ENCODE measurements at places on chromosomes 12 and 14.

GRCh38 chr14:57846596-57846995 is 19.3 kb downstream of the SLC35F4 start:
- no peak for DNase-seq

GRCh38 chr14:68702135-68702534 is 90.7 kb downstream of the ZFP36L1 start:
- DNase-seq = no peak

DNA sequence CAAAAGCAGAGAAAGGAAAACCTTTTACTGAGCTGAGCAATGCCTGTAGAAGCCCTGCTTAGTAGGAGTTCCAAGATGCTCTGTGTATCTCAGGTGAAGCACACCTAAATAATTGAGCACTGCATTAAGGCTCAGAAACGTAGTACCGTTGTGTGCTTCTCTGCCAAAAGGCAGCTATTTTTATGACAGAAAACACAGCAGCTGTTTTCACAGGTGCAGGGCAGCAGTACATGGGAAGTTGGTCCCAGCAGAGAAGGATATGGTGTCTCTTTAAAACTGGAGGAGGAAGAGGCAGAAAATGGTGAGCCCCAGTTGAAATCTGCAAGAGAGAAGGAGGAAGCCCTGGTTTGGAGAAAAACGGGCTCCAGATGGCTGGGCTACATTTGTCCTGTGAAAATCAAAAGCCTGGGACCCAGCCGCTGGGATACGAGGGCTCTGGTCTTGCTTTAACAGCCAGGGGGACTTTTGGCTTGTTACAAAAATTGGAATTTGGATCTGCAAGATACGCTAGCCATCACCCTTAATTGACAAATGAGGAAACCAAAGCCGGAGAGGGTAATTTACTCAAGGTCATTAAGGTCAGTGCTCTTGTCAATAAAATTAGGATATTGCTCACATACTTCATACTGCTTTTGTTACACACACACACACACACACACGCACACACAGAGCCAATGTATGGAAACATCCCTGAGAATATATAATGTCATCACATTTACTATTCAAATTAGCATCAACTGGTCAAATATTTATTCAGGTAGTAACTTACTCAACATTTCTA is 27.3 kb downstream of the SPRING1 start:
- DNase-seq = no peak

- DNase-seq = no peak
Observed at GRCh38 chr14:80901822-80902221, 39.7 kb downstream of the CEP128 start.

GRCh38 chr14:51780741-51781140 is 79.7 kb upstream of the GNG2 start:
- no peak for DNase-seq

DNA sequence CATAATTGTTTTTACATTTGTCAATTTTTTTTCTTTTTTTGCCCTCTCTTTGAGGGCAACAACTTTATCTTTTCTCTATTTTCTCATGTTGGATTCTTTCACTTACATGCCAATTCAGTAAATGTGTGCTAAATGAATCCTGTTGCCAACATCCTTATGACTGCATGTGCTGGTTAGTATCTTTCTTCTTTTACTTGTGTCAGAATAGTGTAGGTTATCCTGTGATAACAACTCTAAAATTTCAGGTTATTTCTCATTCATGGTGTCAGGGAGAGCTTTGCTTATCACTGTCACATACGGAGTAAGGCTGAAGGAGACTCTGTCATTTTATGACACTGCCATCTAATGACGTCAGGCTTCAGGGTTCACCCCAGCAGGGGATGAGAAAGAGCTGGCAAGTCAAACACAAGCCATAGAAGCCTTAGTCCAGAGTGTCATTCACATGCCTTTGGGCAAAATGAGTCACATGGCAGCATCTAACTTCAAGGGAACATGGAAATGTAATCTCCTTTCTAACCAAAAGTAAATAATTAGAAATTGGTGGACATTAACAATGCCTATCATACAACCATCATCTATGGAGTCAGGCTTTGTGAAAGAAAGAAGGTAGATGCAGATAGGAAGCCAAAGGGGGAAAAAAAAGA is 242.5 kb upstream of the ATP2B1 start:
- DNase-seq = no peak

DNA sequence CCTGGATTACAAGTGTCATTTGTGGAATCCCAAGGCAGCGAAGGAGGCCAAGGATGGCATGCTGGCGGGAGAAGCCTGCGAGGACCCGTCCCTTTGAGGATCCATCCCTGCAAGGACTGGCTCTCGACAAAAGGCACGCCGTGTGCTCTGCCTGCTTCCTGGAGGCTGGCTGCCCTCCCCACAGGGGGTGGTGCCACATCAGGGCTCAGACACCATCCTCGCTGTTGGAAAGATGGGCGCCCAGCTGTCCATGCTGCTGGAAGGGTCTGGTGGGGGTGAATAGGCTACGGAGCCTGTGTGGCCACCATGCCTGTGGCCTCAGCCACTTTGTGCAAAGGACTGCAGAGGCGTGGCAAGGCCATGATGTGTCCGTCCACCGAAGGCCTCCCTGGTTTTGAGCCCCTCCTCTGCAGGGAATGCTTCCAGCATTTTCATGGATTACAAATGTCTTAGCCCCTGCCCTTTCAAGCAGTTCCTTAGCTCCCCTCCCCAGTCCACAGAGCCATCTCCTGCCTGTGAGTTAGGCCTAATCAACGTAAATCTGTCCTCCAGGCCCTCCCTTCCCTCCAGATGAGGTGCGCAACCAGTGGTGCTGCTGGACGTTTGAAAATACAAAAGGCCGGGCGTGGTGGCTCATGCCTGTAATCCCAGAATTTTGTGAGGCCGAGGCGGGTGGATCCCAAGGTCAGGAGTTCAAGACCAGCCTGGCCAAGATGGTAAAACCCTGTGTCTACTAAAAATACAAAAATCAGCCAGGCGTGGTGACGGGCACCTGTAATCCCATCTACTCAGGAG is 22.1 kb downstream of the ZBTB42 start:
- no peak for DNase-seq

DNA sequence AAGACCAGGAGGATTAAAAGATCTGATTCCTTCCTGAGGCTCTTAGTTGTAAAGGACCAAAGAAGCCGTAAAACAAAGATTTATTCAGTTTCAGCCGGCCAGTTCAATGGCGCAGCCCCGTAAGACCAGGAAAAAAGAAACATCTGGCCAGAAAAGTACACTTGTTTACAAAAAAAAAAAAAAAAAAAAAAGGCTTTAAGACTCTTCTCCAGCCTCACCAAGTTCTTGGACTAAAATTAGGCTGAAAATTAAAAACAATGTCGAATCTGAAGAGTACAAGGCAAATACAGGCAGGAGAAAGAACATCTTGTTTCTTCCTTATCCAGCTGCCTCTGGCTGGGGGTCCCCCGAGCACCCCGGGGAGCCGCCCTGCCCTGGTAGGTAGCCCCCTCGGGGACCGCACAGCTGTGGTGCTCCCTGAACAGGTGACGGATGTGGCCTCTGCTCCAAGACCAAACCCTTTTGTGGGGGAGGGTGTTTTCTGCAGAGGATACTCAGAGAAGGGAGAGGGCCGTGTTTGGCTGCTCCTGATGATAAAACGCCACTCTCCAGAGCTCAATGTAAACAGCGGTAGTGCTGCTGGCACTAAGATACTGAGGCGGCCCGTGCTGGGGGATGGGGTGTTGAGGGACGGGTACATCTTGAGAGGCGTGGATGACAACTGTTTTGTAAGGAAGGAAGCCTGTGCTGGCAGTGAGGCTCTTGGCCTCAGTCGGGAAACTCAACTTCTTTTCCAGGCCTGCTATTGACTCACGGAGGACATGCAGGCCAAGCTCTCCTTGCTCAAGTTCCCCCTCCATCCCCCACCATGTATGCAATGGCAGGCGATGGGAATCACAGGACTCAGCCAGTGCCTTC is 201.0 kb upstream of the DIO3 start:
- no peak for DNase-seq

DNA sequence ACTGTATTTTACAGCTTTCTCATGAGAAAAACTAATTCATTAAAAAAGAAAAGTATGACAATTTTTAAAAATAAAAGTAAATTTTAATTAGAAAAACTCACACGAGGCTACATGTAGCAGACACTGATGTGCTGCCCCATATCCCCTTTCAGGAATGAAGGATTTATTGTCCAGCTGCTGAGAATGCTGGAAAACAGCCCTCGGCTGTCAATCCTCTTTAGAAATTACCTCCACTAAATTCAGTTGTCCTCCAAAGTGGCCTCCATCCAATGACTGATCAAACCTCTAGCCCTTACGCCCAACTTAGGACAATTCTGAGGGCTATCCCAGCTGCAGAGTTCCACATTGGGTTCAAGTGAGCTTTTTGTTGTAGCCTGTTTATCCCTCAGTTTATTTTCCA is 29.8 kb upstream of the AP4S1 start:
- DNase-seq = no peak

DNA sequence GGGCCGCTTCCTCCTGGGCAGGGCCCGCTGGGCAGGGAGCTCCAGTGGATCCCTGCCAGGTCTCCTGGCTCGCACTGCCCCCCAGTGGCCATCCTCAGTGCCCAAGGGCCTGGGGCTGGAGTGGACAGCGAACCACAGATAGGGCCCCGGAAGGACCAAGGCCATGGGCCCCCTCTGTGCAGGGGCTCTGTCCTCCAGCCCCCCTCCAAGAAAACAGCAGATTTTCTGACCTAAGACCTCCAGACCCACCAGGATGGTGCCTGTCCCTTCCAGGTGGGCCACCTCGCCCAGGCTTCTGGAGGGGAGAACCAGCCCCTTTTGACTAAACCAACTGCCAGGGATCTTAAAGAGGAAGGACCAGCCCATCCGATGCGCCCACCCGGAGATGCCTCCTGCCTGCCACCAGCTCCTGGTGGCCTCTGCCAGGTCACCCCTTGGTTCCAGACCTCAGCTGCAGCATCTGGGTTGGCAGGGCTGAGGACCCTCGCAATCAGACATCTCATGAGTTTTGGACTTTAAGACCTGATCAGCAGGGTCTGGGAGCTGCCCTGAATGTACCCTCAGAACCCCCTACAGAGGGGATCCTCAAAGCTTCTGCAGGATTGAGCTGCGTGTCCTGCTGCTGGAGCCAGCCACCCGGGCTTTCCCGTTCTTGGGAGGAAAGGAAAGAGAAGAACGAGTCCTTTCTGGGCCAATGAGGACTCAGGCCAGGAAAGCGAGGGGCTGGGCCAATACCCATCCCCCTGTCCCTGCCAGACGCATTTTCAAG is 325.8 kb upstream of the DIO3 start:
- peak; percentile 66 for DNase-seq

- no peak for DNase-seq
Observed at GRCh38 chr14:72560331-72560730, 333.6 kb downstream of the DPF3 start.

- no peak for DNase-seq
Observed at GRCh38 chr12:51377099-51377984, 13.9 kb downstream of the GALNT6 start.

- DNase-seq = no peak
Observed at GRCh38 chr12:65015850-65016249, 105.3 kb downstream of the WIF1 start.

- DNase-seq = no peak
Observed at GRCh38 chr12:23350808-23351207, 598.7 kb downstream of the SOX5 start.

DNA sequence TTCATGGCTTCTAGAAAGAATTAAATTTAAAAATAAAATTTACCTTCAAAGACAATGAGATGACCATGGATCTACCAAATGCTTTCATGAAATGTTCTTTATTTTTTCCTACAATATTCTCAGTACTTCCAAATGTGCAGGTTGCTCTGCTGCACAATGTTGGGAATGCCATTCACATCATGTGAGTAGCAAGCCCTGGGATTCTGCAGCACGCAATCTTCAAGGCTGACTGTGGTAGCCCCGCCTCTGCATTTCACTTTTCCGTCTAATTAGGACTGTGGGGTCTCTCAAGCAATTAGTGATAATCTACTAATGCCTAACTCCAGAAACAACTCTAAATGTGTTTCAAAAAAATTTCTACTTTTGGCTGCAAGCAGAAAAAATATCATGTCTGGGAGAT is 13.7 kb upstream of the NTN4 start:
- no peak for DNase-seq

GRCh38 chr12:89501793-89502192 is 22.8 kb downstream of the GALNT4 start:
- DNase-seq = no peak

DNA sequence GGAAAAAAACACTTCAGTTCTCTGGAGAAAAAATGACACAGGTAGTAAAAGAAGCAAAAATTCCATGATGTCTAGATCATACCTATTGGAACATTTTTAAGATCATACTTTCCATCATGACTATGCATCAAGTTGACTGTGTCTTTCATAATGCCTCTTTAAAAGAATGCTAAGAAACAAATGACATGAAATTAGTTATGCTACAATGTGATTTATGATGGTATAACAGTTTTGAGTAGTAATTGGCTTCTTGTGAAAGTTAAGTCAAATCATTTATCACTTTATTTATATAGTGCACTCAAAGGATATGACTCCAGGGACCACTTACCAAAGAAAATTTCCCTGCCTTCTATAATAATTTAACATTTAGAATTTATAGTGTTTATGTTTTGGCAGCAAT is 28.5 kb downstream of the RASSF9 start:
- no peak for DNase-seq

DNA sequence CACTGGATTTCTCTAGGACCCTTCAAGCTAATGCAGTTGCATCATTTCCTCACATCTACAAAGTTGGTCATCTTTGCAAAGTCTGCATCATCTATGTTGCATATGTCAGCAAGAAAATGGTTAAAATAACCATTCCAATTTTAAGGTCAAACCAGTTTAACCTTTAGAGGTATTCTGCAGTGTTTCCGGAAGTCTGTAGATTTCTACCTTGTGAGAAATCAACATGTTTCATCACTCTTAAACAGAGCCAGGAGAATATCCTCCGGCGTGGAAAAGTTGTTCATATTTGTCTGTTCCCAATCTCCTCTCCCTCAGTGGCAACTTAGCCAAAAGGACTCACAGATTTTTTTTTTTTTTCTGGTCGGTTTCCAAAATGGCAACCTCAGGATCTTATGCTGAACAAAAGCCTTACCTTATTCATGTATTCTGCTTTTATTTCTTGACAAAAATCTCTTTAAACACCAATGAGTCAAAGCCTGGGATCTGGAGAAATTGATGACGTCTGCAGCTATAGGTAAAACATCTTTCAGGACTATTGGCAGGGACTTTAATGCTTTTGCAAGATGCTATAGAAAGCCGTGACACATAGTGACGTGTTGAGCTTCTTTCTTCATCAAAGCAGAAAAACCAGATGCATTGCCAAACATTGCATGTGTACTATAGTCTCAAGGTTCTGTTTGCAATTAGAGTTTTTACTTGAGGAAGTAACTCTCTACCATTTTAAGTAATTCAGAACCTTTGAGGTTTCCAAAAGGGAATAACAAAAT is 16.0 kb upstream of the CDK17 start:
- no peak for DNase-seq

DNA sequence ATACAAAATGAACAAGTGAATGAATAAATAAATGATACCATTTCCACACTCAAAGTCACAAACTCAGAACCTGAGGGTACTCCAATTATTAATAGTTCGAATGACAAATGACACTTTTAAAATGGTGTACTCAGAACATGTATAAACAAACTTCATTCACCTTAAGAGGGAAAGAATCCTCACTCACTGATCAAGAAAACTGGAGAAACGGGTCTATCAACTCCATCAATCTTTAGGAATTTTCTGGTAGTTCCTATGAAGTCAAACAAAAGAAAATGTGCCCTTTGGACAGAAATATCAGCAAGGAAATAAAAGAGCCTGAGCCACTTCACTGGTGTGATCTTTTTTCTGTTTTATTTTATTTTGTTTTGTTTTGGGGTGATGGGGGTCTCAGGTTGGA is 5.2 kb upstream of the NRDE2 start:
- no peak for DNase-seq
